ENCODE measurements at places on chromosomes 7 and 10.

DNA sequence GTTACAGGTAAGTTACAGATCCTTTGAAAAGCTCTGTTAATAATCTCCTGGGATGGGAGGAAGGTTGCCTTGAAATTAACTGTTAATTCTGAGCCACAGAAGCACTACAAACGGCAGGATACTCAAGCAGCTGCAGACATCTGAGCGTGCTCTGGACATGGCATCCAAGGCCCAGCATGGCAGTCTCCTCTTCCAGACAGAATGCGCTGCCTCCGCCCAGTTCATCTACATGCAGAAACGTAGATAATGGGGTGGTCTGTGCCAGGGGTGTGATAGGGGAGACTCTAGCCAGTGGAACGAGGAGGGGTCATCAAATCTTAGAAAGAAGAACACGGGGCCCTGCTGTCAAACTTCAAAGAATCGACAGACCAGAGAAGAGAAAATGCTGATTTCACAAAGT is 13.8 kb downstream of the VIPR2 start:
- no peak overlapping the region for H3K4me3 ChIP-seq
- H3K27ac ChIP-seq: no peak overlapping the region
- no peaks in the 10 kb centered on the region for H3K4me1 ChIP-seq
- no peaks in the 10 kb centered on the region for H3K27me3 ChIP-seq
- no peaks in the 10 kb centered on the region for H3K36me3 ChIP-seq

- DNase-seq: no peak
- H3K4me1 ChIP-seq: peaks cover 2% of the 10 kb centered on the region
- no peak overlapping the region for H3K4me3 ChIP-seq
These were observed 94.8 kb downstream of the PRPF18 start for GRCh38 chr10:13681528-13681927.

- H3K27me3 ChIP-seq: no peaks in the 10 kb centered on the region
- peak overlapping the region; percentile 96 for H3K4me3 ChIP-seq
- peak overlapping the region; percentile 77 for H3K27ac ChIP-seq
- peaks cover 67% of the 10 kb centered on the region for H3K4me1 ChIP-seq
- DNase-seq: no peak
These were observed 2.7 kb downstream of the CALHM2 start for GRCh38 chr10:103449208-103450144.

DNA sequence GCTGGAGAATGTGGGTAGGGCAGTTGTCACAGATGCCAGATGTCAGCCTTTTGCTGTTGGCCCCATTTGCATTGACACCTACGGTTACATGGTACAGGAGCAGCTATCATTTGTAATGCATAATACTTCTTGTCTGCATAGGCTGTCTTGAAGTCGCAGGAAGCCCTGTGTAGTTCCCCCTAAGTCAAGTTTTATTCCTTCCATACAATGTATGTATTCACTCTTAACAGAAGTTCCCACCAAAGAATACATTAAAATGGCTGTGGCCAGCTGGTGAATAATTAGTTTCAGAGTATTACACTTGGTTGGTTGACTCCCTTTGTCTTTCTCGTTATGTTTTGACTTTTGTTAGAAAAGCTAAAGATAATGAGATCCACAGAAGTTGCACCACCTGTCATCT is 1169.0 kb downstream of the REEP3 start:
- no peaks in the 10 kb centered on the region for H3K27me3 ChIP-seq
- H3K36me3 ChIP-seq: no peaks in the 10 kb centered on the region
- no peaks in the 10 kb centered on the region for H3K4me1 ChIP-seq
- no peak overlapping the region for H3K4me3 ChIP-seq
- DNase-seq: no peak

DNA sequence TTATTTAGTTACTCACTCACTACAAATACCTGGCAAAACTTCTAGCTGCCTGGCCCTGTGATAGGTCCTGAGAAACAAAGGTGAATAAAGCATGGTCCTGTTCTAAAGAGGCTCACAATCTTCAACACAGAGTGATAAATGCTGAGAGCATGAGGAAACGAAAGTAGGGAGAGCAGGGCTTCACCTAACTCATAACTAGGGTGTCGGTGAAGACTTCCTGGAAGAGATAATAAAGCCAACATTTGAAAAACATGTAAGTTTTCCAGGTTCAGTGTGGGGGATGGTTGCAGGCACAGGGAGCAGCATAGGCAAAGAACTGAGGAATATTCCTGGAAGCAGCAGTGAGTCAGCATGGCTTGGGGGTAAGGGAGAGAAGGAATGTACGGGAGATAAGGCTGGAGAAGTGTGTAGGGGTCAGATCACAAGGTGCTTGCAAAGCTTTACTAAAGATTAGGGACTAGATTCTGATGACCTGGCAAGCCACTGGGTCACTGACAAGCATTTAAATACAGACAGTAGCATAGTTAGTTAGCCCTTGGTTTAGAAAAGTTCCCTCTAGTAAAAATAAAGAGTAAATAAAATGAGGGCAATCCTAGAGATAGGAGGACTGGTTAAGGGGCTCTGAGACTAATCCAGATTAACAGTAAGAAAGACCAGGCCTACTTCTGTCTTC is 5.1 kb downstream of the KEL start:
- H3K27me3 ChIP-seq: no peaks in the 10 kb centered on the region
- DNase-seq: no peak
- H3K27ac ChIP-seq: no peak overlapping the region
- no peaks in the 10 kb centered on the region for H3K36me3 ChIP-seq

DNA sequence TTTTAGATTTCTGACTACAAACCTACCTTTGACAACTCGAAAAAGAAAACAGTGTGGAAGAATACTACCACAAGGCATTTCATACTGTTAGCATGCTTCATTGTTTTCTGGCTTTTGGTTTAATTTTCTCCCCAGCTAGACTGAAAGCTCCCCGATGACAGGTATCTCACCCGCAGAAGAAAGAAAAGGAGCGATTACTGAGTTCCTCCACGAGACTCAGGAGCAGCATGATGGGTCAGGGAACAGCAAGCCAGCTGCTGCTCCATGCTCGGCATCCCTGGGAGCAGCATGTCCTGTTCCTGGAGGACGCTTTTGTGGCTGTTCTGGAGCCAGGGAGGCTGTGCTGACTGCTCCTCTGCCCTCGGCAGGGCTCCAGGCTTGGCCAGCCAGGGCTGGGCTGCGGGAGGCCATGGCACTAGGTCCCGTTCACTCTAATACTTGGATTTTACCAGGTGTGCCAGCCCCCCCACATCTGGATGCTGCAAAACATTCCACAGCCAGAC is 133.4 kb downstream of the PRKAG2 start:
- no peaks in the 10 kb centered on the region for H3K27me3 ChIP-seq
- peak overlapping the region; percentile 69 for H3K27ac ChIP-seq
- no peak for DNase-seq
- no peak overlapping the region for H3K4me3 ChIP-seq
- H3K4me1 ChIP-seq: peaks cover 40% of the 10 kb centered on the region
- no peaks in the 10 kb centered on the region for H3K36me3 ChIP-seq

- H3K4me1 ChIP-seq: no peaks in the 10 kb centered on the region
- peaks cover 43% of the 10 kb centered on the region for H3K36me3 ChIP-seq
- no peak overlapping the region for H3K4me3 ChIP-seq
- no peak overlapping the region for H3K27ac ChIP-seq
- no peaks in the 10 kb centered on the region for H3K27me3 ChIP-seq
These were observed 56.8 kb downstream of the ZNF438 start for GRCh38 chr10:30974773-30975415.

- no peaks in the 10 kb centered on the region for H3K4me1 ChIP-seq
- no peaks in the 10 kb centered on the region for H3K27me3 ChIP-seq
- no peaks in the 10 kb centered on the region for H3K36me3 ChIP-seq
- H3K27ac ChIP-seq: no peak overlapping the region
These were observed 183.4 kb downstream of the PRKG1 start for GRCh38 chr10:51257511-51258248.

DNA sequence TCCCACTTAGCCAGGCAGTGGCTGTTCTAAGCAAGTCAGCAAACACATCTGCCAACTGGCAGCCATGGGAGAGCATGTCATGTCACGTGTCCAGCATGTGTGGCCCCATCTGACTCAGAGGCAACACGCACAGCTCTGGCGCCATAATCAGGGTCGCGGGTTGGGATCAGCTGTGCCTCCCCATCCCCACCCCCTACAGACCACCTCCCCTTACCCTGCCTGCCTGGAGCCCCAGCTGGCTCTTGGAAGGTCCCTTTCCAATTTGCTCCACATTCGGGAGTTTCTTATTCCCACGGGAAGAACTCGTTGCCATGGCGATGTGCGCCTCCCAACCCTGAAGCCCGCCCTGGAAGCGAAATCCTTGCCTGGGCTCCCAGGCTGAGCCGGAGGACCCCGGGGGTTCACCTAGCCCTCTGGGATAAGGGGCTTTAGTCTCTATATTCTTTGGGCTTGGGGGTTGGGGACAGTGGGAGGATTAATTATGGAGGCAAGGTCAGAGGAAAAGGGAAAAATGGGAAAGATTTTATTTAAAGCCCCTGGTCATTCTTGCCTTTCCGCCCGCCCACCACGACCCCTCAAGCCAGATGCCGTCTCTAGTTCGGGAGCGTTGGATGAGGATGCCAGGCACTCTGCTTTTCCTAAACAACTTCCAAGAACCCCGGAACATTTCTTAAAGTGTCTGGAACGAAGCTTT is 283.7 kb downstream of the ZEB1 start:
- no peak for DNase-seq
- H3K4me3 ChIP-seq: peak overlapping the region; percentile 67
- H3K27ac ChIP-seq: peak overlapping the region; percentile 76
- no peaks in the 10 kb centered on the region for H3K36me3 ChIP-seq
- H3K4me1 ChIP-seq: peaks cover 21% of the 10 kb centered on the region

DNA sequence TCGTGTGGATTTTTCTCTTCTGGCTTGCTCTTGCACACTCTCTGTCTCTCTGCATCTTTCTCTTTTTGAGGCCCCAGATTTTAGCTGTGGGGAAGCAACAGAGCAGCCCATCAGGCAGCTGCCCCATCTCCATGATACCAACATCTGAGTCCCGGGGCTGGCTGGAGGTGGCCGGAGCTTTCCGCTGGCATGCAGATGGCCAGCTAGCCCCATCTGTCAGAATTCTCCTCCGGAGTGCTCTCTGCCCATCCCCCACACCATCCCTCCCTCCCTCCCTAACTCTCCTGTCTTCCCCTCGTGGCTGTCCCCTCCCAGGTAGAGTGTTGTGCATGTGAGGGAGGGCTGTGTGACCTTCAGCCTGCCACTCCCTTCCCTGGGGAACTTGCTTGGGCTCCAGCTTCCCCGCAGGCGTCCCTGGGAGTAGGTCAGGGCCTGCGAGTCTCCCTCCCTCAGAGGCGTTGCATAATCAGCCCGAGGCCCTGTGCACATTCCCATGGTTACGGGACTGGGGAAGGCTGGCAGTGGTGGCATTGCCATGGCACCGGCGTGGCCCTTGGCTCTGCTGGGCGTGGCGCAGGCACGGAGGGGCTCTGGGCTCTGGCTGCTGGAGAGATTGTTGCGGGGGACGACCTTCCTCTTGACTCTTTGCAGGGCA is 24.7 kb downstream of the GHRHR start:
- H3K4me1 ChIP-seq: peaks cover 10% of the 10 kb centered on the region
- H3K36me3 ChIP-seq: no peaks in the 10 kb centered on the region
- no peak overlapping the region for H3K27ac ChIP-seq
- no peak for DNase-seq
- no peaks in the 10 kb centered on the region for H3K27me3 ChIP-seq
- H3K4me3 ChIP-seq: no peak overlapping the region

DNA sequence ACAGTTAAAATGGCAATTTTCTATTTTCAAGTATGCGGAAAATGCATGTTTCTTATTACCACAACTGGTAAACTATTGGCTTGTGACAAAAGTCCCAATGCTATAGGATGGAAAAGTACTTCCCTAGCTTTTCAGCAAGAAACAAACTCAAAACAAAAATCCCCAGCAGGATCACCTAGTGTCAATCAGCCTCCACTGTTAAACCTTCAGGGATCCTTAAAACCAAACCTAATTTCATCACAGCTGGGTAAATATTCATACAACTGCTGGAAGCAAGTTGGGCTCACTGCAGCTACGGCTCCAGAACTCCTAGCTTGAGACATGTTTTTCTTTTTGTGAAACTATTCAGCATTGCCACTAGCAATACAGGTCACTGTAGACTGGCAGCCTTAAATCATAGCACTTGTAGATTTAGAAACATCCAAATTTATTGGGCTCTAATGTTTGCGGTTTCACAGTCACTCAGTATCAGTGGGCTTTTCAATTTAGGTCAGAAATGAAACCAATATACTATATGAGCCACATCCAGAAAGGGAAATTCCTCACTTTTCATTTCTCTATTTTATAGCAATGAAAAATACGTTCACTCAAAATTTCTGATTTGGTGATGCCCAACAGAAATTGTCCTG is 145.2 kb upstream of the ANK3 start:
- H3K4me3 ChIP-seq: no peak overlapping the region
- H3K27me3 ChIP-seq: no peaks in the 10 kb centered on the region
- H3K36me3 ChIP-seq: no peaks in the 10 kb centered on the region
- no peak for DNase-seq

DNA sequence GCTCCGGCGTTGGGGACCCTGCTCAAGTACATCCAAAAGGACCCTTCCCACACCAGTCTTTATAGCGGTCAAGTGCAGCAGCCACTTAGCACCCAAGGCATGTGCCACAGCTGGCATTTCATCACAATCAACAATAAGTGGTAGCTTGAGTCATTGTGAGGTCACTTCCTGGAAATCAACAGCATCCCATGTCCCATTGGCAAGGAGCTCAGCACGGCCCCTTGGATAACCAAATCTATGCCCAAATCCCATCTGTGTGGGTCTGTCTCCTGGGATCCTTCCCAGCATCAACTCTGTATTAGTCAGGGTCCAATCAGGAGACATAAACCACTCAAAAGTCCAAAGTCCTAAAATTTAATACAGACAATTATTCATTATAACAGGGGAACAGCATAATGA is 27.1 kb downstream of the MDH2 start:
- no peak for DNase-seq
- no peaks in the 10 kb centered on the region for H3K27me3 ChIP-seq
- H3K27ac ChIP-seq: no peak overlapping the region
- no peaks in the 10 kb centered on the region for H3K4me1 ChIP-seq

GRCh38 chr7:123537026-123537642 is 2.7 kb upstream of the IQUB start:
- DNase-seq: no peak
- H3K27me3 ChIP-seq: peaks cover 16% of the 10 kb centered on the region
- H3K4me3 ChIP-seq: no peak overlapping the region
- peaks cover 11% of the 10 kb centered on the region for H3K36me3 ChIP-seq
- peaks cover 10% of the 10 kb centered on the region for H3K4me1 ChIP-seq

GRCh38 chr7:28722684-28723083 is 235.4 kb downstream of the TRIL start:
- no peaks in the 10 kb centered on the region for H3K27me3 ChIP-seq
- no peak overlapping the region for H3K27ac ChIP-seq
- DNase-seq: no peak
- H3K36me3 ChIP-seq: peaks cover 63% of the 10 kb centered on the region
- no peak overlapping the region for H3K4me3 ChIP-seq

- no peaks in the 10 kb centered on the region for H3K36me3 ChIP-seq
- H3K4me1 ChIP-seq: no peaks in the 10 kb centered on the region
- no peaks in the 10 kb centered on the region for H3K27me3 ChIP-seq
- no peak overlapping the region for H3K27ac ChIP-seq
- DNase-seq: no peak
These were observed 3.7 kb downstream of the PRF1 start for GRCh38 chr10:70598857-70599295.

- H3K4me3 ChIP-seq: no peak overlapping the region
- H3K27ac ChIP-seq: no peak overlapping the region
- H3K36me3 ChIP-seq: no peaks in the 10 kb centered on the region
- H3K4me1 ChIP-seq: no peaks in the 10 kb centered on the region
- DNase-seq: no peak
These were observed 387.2 kb upstream of the PODXL start for GRCh38 chr7:131943646-131944045.

Data from CD14-positive monocyte (primary cell).